ENCODE measurements at places on chromosomes 12 and 14.
A peak's percentile ranks its signal among the peaks of the same experiment; 100 is the strongest.

GRCh38 chr12:57719777-57720605, 18.6 kb downstream of the AGAP2 start:
- no peak for DNase-seq

- DNase-seq = no peak
These were observed 204.6 kb upstream of the PWP1 start for GRCh38 chr12:107480836-107481608.

- DNase-seq = no peak
These were observed 61.5 kb downstream of the E2F7 start for GRCh38 chr12:77003914-77004313.

GRCh38 chr12:2177003-2177402, 124.2 kb downstream of the CACNA1C start:
- DNase-seq = no peak

GRCh38 chr12:67320614-67321295, 51.6 kb downstream of the CAND1 start:
- DNase-seq = no peak

DNA sequence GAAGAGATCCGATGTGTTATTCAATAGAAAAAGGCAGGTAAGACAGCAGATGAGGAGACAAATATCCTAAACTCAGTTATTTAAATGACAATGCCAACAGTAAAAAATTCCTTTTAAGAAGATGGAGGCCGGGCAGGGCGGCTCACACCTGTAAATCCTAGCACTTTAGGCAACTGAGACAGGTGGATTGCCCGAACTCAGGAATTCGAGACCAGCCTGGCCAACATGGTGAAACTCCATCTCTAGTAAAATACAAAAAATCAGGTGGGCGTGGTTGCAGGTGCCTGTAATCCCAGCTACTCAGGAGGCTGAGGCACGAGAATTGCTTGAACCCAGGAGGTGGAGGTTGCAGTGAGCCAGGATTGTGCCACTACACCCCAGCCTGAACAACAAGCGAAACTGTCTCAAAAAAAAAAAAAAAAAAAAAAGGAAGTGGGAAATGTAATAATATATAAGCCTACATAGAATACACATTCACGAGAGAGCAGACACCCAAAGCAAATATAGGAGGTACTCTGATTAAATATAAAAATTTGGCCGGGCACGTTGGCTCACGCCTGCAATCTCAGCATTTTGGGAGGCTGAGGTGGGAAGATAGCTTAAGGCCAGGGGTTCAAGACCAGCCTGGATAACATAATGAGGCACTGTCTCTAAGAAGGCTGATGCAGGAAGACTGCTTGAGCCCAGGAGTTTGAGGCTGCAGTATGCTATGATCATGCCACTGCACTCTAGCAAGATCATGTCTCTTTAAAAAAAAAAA, 19.0 kb downstream of the CORO1C start:
- no peak for DNase-seq

GRCh38 chr12:14416658-14417057, 51.2 kb downstream of the ATF7IP start:
- DNase-seq = peak; percentile 36

DNA sequence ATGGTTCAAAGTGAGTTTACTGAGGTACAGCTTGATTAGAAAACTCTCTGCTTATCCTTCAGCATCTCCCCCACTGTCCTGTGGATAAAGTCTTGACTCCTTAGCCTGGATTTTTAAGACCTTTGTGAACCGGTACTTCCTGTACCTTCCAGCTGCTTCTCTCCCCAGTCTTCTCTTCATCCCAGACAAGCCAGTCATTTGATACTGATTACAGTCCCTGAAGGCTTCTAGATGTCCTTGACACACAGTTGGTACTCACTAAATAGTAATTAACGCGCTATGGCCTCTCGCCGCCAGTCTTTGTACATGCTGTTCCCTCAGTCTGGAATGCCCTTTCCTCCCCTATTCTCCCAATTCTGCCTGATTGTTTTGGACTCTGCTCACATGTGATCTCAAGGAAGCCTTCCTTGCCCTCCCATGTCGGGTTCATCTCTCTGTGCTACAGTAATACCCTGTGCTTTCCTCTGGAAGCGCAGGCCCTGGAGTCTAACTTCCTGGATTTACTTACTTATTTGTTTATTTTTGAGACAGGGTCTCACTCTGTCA, 50.6 kb upstream of the PTGR2 start:
- DNase-seq = no peak

- no peak for DNase-seq
These were observed 435 bp downstream of the FOXM1 start for GRCh38 chr12:2876431-2877046.

GRCh38 chr14:25501749-25502148, 451.8 kb upstream of the STXBP6 start:
- DNase-seq = no peak

- DNase-seq = no peak
These were observed 100.4 kb downstream of the TTC6 start for GRCh38 chr14:37695866-37696265.

- DNase-seq = no peak
These were observed 758.4 kb downstream of the BCL11B start for GRCh38 chr14:98513558-98513957.

- DNase-seq = no peak
These were observed 9.8 kb upstream of the DPF3 start for GRCh38 chr14:72903716-72904115.

- no peak for DNase-seq
These were observed 142.5 kb upstream of the SSTR1 start for GRCh38 chr14:38065106-38065762.

DNA sequence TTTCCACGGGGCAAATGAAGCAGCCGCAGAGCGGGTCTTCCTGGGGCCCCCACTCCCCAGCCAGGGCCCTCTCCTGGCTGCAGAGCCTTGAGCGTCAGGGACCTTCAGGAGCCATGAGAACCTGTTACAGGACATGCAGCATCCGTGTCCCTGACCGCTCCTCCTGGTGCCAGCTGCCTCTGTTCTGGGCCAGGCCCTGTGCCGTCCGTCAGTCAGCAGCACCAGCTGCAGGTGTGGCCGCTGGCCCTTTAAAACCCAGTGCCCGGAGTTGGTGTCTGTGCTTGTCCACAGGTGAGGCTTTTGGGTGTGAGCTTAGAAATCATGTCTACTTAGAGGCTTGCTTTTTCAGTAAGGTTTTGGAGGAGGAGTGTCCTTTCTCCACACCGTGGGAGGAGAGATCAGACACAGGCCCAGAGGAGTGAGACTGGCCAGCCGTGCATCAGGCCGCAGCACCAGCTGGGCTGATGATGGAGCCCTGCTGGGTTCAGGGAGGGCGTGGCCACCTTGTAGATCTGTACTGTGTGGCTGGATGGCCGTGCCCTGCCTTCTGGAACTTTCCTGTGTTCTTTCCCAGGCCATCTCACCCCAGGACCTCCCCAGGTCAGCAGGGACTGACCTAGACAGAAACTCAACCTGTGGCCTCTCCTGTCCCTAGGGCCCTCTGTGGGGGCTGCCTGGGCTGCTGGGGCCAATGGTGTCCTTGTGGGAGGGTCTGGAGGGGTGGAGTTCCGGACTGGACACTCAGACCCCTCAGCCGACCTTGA, 27.1 kb downstream of the AACS start:
- DNase-seq = no peak

- no peak for DNase-seq
These were observed 787.2 kb downstream of the GALC start for GRCh38 chr14:87205811-87206210.

DNA sequence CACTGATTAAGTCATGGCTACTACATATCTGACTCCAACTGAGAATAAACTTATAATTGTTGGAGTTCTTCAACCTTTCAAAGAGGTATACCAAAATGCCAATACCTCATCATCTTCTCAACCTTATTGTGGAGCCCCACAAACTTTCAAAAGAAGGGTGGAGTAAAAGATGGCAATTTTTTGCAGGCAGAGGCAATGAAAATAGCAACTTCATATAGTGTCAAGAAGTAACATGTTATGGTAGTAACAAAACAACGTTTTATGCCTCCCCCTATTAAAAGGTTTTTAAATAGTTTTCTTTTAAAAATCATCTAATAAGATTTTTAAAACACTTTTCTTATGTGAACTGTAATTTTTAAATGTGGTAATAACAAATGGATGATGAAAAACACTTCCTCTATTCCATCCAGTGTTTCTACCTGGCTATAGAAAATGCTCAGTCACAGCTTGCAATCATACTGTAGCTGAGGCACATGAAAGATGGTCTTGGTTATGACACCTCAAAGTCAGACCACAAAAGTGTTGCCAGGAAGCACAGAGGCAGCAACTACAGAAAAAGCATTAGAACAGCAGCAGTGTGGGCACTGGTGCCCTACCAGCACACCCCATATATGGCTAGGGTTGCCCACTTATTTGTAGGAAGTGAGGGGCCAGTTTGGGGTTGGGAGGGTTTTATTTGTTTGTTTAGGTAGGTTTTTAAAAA, 7.0 kb downstream of the PPP1R12A start:
- DNase-seq = no peak

DNA sequence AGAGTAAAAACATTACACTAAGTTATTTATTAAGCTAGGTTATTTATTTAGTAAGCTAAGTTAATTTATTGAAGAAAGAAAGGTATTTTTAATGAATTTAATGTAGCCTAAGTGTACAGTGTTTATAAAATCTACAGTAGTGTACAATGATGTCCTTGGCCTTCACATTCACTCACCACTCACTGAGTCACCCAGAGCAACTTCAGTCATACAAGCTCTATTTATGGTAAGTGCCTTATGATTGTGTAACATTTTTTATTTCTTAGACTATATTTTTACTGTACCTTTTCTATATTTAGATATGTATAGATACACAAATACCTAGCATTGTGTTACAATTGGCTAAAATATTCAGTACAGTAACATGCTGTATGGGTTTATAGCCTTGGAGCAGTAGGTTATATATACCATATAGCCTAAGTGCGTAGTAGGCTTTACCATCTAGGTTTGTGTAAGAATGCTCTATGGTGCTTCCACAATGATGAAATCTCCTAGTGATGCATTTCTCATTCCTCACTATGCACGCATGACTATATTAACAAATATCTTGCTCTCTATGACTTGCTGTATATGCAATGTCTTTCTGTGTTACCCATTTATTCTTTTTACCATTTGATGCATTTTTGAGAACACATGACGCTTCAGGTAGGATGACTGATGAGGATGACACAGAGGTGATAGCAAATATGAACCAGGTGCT, 309.6 kb upstream of the ATXN7L3B start:
- DNase-seq = no peak

- DNase-seq = no peak
These were observed 197.5 kb downstream of the STXBP6 start for GRCh38 chr14:24852312-24853060.

DNA sequence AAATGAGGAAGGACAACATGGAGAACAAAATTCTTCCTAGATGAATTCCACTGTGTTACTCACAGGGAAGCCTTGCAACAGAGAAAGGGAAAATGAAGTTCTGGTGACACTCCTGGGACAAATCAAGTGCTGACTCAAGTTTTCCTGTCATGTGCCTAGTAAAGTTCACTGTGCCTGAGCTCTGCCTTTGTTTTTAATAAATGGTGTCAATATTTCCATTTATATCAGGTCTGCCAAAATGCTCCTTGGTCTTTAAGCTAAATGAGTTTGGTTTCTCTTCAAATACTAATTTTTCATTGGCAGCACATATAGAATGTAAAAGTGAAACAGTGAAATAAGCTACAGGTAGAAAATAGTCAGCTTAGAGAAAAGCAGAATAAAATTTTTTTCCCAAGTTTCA, 33.0 kb downstream of the HIGD1C start:
- DNase-seq = peak; percentile 56

- no peak for DNase-seq
These were observed 7.2 kb downstream of the NAB2 start for GRCh38 chr12:57096099-57096572.

GRCh38 chr12:65411171-65411570, 132.7 kb downstream of the MSRB3 start:
- no peak for DNase-seq

DNA sequence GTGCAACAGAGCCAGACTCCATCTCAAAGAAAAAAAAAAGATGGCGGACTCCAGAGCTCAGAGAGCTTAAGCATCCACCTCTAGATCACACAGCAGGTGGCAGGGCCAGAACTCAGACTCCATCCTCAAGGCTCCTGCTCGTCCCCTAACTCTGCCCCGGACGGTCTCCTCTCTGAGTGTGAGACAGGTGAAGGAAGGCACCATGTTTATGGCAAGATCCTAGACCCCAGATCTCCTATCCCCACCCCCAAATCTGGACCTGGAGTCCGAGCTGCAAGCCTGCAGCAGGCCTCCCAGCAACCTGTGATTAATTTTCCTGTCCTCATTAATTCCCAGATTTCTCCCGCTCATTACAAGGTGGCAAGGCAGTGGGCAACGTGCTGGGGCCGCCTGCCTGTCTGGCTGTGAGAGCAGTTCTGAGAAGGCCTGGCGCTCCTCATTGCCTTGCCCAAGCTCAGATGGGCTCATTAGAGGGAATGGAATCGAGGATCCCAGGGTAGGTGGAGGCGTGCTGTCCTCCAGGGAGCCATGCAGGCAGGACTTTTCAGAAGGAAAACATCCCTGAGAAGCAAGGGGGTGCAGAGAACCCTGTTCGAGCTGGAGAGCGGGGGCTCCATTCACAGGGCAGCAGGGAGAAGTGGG, 296.6 kb upstream of the RTL1 start:
- DNase-seq = no peak

GRCh38 chr12:58541300-58541690, 379.0 kb downstream of the LRIG3 start:
- no peak for DNase-seq

- DNase-seq = no peak
These were observed 63.2 kb downstream of the ATP2B1 start for GRCh38 chr12:89645434-89645833.

- DNase-seq = no peak
These were observed 3.3 kb downstream of the CDK17 start for GRCh38 chr12:96396914-96397313.

DNA sequence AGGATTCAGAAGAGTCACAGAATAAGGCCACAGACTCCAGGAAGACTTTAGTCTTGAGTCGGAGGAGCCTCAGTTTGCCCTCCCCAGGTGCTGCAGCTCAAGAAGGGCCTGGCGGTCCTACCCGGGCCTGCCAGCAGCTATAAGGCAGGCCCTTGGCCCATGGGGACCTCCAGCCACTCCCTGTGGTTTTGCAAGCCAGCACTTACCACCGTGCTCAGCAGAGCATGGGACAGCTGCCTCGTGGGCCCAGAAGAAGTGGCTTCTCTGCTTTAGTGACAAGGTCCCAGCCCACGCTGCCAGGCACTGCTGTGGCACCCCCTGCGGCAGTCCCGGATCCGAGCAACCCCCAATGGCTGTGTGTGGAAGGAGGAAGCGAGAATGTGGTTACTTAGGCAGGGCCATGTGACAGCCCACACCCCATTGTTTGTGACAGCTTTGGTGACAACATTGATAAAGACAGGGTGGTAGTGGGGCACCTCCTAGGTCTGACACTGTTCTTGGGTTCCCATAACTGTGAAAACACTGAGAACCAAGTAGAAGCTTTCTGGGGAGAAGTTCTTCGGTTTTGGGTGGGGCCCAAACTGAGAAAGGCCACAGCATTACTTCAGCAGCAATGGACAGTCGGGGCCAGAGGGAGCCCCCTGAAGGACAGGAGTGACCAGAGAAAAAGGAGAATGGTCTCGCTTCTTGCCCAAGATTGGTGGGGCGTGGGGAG, at the start of gene SELPLG:
Gene SELPLG (minus strand): TSS at position 361 of the 715 bp plus-strand sequence. CDS start 9,587 bp downstream, outside the sequence.
- no peak for DNase-seq
